ENCODE measurements at places on chromosomes 16 and 17.
A peak's percentile ranks its signal among the peaks of the same experiment; 100 is the strongest.

DNA sequence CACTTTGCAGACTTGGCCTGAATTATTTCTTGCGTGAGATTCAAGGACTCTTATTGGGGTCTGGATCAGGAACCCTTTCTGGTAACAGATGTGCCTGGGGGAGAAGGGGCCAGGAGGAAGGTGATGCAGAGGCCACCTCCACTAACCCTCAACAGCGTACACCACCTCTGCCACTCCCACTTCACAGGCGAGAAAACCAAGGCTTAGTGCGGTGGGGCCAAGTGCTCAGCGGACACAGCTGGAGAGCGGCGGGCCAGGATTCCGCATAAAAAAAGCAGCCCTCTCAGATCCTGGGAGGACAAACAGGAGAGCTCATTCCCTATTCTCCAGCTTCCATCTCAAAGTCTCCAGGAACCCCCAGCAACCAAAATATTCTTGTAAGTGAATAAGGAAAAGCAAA, 51.4 kb downstream of the SLC7A5 start:
- no peak for DNase-seq

DNA sequence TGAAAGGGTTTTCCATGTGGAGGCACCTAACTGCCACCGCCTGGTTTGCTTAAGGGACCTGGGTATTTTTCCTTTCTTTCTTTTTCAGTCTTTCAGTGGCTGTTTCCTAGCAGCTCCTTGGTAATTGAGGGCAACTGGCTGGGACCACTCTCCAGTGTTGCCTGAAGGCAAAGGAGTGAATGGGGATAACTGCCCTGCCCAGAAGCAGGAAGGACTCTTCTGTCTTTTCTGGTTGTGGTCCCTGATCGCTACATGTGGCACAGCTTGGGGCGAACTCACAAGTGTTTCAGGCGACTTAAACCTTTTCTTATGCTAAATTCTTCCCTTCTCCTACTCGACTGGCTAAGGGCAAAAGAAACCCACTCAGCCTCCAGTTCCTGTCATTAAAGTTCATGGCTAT, 10.1 kb upstream of the TMEM98 start:
- no peak for DNase-seq

- no peak for DNase-seq
Measured at GRCh38 chr17:68491381-68492231, 20.6 kb upstream of the PRKAR1A start.

- DNase-seq: no peak
Measured at GRCh38 chr16:15564604-15565339, 78.2 kb downstream of the MARF1 start.

DNA sequence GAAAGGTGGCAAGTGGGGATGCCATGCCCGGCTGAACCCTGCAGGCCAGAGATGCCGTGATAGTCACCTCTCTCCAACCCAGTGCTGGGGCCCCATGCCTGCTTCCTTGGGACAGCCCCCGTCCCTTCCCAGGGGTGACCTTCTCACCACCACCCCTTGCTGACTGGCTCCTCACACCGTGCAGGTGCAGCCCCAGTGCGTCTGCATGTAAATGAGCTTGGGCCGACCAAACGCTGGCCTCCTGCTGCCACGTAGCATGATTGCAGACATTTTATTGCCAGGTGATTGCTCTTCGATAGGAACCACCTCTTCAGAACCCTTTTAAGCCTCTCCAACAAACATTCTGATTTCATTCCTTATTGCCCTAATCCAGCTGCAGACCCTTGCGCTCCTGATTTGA, 32.5 kb downstream of the ASIC2 start:
- no peak for DNase-seq

GRCh38 chr17:3845291-3845620, 790 bp downstream of the NCBP3 start:
- peak; percentile 9 for DNase-seq

- no peak for DNase-seq
Measured at GRCh38 chr17:75238020-75238580, 23.3 kb downstream of the GGA3 start.

GRCh38 chr17:76004750-76005262, 4.2 kb downstream of the CDK3 start:
- DNase-seq: no peak
